MCF 10A (cell line): ENCODE measurements at places on chromosomes 3 and 15.
A peak's percentile ranks its signal among the peaks of the same experiment; 100 is the strongest.

GRCh38 chr3:39216176-39216790, 23.9 kb upstream of the XIRP1 start:
- no peak for DNase-seq

GRCh38 chr3:78281381-78281780, 1241.5 kb downstream of the ROBO2 start:
- DNase-seq: no peak

DNA sequence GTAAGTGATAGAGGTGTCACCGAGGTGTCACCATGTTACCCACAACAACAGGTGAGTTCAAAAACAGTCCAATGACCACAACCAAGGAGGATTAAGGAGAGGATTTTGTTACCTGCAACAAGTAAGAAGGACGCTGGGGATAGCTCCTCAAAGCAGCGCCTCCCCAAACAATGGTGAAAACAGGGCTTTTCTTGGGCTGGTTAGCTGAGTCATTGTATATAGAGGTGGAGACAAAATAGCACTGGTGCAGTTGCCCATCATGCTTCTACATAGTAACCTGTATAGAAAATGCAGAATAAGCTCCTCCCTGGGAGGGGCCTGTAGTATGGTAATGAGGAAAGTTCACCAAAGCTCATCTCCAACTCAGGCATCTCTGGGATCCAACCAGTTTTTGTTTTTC, 116.9 kb upstream of the EIF1B start:
- no peak for DNase-seq

DNA sequence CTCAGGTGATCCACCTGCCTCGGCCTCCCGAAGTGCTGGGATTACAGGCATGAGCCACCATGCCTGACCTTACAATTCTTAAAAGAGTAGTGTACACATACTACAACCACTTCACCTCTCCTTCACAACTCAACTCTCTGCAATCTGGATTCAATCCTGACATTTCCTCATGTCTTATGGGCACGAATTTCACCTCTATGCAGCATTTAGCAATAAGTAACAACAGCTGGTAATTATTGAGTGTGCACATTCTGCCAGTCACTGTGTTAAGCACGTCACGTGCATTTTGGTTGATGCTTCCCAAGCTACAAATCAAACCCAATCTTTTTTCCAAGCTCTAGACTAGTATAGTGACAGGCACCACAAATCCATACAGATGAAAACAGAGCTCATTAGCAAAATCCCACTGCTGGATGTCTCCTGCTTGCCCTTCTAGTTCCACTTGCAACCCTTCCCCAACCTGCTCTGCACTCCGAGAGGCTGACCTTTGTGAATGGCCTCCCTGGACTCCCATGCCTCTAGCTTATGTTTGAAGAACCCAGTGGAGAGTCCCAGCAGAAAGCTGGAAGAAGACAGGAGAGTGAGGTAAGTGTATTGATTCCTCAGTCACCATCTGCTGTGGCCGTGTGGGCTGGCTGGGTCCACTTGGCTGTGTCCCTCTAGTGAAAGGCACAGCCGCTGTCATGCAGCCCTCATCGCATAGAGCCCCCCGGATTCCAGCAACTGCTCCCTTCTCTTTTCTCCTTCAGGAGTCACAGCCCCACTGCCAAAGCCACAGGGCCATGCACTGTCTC, 176.5 kb downstream of the MEX3B start:
- no peak for DNase-seq

DNA sequence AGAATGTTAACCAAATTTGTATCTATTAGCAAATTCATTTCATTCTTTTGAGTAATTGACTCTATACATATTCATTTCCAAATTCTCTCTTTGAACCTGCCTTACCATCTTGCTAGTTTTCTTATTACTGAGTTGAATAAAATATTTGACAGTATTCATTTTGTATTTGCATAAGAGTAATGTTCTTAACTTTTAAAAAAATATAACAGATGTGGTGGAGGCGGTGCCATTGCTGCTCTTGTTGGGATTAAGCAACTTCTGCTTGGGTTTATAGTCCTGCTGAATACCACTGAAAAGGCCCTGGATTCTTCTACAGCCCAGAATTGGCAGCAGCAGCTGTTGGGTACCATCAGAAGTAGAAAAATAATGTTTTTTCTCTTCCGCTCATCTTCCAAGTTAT, 148.9 kb upstream of the PEX5L start:
- DNase-seq: no peak

DNA sequence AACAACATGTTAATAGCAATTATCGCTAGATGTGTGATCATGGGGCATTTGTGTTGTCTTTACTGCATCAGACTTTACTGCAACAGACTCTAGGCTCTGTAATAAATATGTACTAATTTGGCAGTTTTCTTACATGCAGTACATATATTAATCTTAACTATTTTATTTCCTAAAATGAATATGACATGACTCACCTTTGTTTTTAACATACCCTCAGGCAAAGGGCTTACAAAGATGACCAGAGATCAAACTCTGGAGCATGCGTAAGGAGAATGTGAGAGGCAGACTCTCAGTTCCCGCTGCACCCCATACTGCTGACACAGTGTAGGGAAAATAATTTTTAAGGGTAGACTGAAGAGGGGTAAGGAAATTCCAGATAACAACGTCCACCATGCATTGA, 7.2 kb upstream of the FAM174B start:
- DNase-seq: peak; percentile 36

- DNase-seq: no peak
Measured at GRCh38 chr15:76209523-76209922, 101.7 kb downstream of the ETFA start.

DNA sequence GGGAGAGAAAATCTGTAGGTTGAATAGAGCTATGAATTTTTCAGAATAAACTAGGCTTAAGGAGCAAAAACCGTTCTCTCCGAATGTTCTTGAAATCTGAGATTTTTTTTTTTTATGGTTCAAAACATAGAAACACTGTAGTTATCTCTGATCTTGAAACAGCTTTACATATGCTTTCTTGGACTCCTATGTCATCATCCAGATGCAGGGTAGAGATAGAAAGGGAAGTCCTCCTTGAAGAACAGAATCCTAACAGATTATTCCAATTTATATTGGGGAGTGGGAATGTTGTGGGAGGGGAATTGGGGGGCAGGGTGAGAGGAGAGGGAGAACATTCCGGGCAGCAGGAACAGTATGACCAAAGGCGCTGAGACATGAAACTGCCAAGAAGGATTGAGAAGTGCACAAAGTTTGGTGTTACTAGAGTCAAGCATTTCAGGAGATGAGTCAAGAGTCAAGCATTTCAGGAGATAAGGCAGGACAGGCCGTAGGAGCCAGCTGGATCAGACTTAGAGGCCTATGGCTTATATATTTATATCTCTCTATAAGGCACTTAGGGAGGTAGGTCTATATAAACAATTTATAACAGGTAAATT, 21.9 kb upstream of the ST3GAL6 start:
- peak; percentile 21 for DNase-seq
